A375 (cell line): ENCODE measurements at places on chromosomes 16 and 17. TPM values are rescaled to one million over a fixed set of nuclear protein-coding genes. Genes with fewer than 3 reads are reported as not detected.

CRYM gene
- 0.16 TPM in 1 of 2 replicates, not detected in the other for total RNA-seq

HCRT gene
- total RNA-seq: not detected in 2 replicates

C17orf67 gene
- 0.64 and 1.2 TPM in 2 replicates for total RNA-seq

ALOX15B gene
- 0.26 and 0.32 TPM in 2 replicates for total RNA-seq

TMEM238L gene
- not detected in 2 replicates for total RNA-seq
